ENCODE measurements at places on chromosomes 7 and 10.

GRCh38 chr10:17851611-17852010, 42.5 kb downstream of the MRC1 start:
- no peak for DNase-seq

DNA sequence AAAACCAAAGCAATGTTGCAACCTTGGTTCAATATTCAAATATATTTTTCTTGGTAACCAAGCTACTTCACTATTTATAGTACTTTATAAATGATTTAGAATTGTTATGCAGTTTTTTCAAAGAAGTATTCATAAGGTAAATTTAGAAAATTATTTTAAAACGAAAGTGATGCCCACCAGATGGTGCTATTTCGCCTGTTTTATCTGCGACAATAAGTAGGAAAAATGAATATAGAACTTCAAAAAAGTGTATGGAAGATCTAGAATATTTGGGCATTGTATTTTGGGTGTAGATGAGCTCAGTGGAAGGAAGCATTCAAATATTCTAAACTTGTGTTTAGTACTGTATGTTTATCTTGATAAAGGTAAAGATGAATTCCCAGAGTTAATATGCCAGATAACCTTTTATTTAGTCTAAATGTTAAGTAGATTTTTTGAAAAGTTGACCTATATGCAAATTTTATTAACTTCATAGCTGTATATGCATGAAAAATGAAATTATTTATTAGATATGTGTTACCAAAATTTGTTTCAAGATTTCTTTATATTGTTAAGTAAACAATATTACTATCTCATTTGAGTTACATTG, 93.2 kb downstream of the ADK start:
- no peak for DNase-seq

DNA sequence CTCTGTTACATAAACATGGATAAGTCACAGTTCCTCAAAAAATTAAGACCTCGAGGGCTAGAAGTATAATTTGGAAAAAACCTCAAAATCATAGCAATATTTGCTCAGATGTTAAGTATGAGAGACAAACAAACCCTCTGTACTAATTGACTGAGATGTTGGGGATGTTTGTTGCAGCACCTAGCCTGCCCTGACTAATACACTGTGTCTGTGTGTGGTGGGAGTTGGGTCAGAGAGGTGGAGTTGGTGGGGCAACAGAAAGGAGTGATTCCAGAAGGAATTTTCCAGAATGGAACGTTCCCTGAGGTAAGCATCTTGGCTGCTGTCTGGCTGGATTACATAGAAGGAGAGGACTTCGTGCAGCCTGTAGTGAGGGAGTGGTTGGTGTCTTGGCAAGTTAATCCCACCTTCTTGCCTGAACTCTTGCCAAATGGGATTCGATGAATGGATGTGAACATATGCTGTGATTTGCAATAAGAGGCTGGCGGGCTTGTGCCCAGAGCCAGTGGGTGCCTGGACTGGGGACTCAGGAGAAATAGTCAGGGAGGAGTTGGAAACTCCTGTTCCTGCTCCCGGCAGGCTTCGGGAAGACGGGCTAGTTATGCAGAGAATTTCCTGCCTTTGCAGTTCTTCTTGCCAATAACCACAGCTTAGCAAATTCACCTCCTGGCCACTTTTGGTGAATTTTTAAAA, 9.3 kb upstream of the FAM180A start:
- no peak for DNase-seq

GRCh38 chr10:15738270-15738925, 18.7 kb upstream of the ITGA8 start:
- DNase-seq: no peak

GRCh38 chr10:54613162-54613561, 187.9 kb downstream of the PCDH15 start:
- DNase-seq: no peak

- DNase-seq: no peak
These were observed 592.7 kb upstream of the MGMT start for GRCh38 chr10:128874331-128874730.

DNA sequence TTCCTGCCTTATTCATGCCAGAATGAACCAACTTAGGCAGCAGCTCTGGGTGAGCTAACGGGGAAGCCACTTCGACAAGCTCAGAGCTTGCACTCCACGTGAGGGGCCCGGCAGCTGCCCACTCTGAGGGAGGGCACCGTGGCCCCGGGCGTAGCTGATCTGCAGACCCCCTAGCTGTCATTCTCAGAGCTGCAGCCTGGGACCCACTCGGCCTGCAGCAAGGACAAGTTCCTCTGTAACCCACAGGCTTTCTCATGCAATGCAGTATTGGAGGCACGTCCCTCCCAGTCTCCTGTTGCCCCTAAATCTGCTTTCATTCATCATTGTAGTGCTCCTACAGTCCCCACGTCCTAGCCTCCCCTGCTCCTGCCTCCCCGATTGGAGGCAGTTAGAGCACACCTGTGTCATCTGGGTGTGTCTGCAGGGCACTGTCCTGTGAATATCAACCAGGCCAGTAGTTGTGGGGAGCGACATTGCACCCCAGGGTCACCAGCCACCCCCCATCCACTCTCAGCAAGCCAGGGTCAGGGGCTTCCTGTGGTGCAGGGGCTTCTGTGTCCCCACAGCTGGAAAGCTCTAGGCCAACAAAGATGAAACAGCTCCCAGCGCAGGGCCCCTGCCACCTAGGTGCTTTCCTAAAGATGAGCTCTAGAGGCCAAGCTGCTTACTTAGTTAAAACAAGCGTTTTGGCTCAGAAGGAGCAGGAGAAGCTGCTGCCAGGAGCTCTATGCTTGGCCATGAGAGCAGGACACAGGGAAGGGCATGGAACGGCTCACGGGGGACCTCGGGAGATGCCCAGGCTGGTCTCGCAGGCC, 333.6 kb downstream of the ADARB2 start:
- DNase-seq: no peak

DNA sequence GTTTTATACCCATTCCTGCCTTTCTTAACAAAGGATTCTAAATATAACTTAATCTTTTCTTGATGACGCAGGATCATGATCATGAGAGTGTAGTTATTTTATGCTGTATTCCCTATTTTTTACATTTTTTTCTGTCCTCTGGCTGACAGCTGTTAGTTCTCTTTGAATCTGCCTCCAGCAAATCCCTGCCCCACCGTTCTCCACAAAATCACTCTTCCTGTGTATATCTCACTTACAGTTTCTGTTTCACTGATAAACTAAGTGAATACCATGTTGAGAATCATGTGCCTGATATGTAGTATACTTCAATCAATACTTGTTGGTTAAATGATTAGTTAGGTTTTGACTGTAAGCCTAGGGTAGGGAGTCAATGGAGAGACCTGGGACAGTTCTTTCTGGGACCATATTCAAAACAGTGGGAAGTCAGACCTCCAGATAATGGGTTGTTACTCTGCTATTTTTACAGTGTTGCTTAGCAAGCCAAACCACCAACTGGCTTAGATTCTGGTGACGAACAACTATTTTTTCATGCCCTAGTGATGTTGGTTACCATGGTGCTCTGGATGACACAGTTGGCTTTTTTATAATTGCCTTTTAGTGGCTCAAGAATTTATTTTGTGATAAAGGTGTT, 12.8 kb downstream of the CNNM1 start:
- DNase-seq: no peak

- DNase-seq: no peak
These were observed 58.6 kb upstream of the EFCAB10 start for GRCh38 chr7:105639667-105640493.

DNA sequence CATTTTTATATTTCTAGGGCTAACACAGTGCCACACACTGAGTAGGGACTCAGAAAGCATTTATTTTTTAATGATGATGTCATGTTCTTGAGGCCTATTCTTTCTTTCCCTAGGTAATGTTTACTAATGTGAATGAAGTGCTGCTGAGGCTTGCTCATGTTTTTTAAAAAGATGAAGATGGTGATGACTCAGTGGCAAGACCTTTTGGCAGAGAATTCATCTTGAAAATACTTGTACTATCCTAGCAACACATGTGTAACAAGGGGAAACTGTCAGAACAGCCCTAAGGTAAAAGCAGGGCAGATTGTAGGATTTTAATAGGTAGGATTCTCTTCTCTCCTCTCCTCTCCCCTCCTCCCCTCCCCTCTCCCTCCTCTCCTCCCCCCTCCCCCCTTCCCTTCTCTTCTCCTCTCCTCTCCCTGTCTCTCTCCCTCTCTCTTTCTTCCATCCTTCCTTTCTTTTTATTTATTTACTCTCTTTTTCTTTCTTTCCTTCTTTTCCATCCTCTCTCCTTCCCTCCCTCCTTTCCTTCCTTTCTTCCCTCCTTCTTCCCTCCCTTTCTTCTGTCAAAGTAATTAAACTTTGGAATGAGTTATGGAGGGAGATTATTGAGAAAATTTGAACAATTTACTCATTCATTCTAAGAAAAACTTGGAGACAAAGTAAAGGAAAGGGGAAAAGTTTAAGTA, 75.3 kb downstream of the ZNF92 start:
- no peak for DNase-seq

DNA sequence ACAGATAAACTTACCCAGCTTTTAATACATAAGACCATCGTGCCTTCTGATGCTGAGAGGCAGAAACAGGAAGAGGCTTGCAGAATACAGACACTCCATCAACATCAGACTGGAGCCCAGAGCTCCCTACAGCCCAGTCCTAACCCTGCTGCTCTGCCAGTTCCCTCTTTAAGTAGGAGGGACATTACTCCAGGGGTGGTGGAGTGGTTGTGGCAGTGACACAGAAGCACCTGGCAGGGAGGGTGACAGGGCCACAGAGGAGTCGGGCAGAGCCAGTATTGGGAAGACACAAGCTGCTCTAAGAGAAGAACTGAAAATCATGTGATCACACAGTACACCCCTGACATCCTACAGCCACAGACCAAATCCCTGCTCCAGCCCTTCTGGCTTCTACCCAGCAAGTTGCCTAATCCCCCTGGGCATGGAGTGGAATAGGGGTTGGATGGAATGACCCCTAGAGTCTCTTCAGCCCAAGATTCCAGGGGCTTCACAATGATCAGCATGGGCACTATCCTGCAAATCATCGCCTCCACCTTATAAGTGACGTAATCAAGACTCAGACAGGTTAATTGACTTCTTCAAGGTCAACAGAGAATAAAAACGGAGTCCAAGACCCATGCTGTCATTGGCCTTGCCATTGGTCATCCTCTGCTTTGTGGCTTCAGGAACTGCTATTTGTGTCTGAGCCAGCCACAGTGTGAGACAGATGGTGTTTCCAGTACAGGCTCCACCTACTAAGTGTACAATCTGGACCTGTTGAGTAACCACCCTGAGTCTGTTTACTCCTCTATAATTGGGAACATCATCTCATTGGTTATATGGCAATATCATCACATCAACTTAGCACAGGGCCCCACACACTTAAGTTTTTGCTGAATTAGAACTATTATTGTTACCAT, 61.1 kb upstream of the ZMIZ1 start:
- no peak for DNase-seq

DNA sequence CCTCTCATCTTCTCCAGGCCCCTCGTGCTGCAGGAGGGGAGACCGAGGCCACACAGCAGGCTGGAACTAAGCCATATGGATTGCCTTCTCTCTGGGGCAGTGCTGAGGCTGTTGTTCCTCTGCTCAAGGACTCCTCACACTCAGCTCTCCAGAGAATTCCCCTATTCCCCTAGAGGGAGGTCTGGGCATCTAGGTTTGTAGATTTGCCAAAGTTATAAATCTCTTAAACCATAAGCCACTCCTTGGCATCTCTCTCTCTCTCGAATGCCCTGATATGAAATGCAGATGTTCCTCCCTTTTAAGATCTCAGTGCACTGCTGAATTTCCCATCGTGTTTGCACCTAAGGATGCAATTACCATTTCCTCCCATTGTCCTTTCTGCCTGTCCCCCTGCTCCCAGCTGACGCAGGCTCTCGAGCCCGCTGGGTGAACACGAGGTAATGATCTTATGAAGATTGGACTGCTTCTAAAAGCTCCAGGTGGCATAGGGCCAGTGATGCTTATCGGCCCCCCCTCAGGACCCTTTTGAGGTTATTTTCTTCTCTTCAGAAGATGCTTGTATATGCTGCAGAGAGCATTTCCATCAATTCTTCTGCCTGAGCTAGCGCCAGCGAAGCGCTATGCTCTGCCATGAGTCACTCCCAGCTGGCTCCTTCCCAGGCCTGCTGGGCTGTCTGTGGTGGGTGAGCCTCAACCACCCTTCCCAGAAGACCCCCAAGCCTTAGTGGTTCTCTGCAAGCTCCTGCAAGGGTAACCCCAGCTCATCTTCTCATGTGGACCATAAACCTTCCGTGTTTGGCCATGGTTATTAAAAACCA, 41.6 kb upstream of the AQP1 start:
- no peak for DNase-seq

GRCh38 chr10:79191951-79192676, 123.3 kb downstream of the ZMIZ1 start:
- DNase-seq: no peak

DNA sequence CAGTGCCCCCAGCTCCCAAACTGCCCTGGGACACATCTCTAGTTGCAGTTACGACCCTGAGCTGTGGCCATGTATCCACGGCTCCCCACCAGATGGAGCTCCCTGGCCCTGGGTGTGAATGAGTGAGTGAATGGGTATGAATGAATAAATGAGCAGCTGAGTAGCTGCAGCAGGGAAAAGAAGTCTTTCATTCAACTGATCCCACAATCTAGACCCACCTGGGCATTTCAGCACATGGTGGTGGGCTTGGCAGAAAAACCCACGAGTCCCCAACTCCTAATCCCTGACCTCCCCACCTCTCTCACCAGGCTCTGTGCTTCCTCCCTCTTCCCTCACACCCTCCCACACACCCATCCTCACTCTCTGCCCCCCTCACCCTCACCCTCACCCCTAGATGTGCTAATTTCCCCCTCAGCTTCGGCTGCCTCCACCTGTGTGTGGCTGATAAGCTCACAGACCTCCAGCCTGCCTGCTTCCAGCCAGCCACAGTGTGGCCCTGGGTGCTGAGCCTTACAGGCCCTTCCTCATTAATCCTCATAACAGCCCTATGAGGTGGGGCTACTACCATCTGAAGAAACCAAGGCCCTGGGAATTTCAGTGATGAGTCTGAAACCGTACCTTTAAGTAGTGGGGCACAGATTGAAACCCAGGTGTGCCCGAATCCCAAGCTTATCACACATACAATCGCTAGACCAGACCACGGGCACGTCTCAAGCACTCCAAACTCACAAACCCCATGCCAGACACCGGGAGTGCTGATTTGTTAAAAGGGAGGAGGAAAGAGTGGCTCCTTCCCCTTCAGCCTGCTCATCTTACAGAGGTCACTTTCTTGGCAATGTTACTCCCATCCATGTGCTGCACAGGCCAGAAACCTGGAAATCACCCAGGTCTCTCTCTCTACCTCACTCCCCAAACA, 2.2 kb upstream of the ATP6V1F start:
- DNase-seq: no peak

DNA sequence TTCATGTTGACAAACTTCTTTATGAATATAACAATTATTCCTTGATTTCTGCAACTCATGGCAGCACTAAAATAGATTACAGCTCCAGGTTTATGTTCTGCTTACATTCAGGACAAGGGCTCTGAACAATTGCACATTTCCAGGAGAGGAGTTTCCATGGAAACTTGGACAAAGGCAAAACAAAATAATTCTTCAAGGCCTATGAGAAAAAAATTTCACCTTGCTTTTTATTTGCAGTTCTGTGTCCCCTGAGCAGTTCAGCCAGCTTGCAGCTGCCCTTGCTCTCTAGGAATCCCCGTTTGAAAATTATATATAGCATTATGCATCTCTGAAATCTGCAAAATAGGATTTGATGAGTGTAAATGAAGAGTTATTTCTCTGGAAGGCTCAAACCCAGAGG, 71.7 kb downstream of the ARL4A start:
- no peak for DNase-seq

- DNase-seq: no peak
These were observed 95.4 kb downstream of the TCF7L2 start for GRCh38 chr10:113045147-113046055.

GRCh38 chr7:72326365-72326764, 85.8 kb downstream of the CALN1 start:
- DNase-seq: no peak

- DNase-seq: no peak
These were observed 502 bp downstream of the ZNF3 start for GRCh38 chr7:100080907-100081534.

Measured in stimulated activated CD8-positive, alpha-beta memory T cell treated with anti-CD3 and anti-CD28 coated beads, Interleukin-7, amount 100 ng/mL, for 1 hour (primary cell).